ELR (cell line): ENCODE measurements at places on chromosomes 7 and 10.
A peak's percentile ranks its signal among the peaks of the same experiment; 100 is the strongest.

GRCh38 chr10:73509695-73510094 is 13.9 kb upstream of the PPP3CB start:
- no peak for DNase-seq

GRCh38 chr7:14148974-14149373 is 159.5 kb upstream of the ETV1 start:
- no peak for DNase-seq

- no peak for DNase-seq
Measured at GRCh38 chr10:79335094-79335469, 12.2 kb upstream of the PPIF start.

GRCh38 chr7:18408461-18408860 is 87.1 kb upstream of the HDAC9 start:
- peak; percentile 82 for DNase-seq

DNA sequence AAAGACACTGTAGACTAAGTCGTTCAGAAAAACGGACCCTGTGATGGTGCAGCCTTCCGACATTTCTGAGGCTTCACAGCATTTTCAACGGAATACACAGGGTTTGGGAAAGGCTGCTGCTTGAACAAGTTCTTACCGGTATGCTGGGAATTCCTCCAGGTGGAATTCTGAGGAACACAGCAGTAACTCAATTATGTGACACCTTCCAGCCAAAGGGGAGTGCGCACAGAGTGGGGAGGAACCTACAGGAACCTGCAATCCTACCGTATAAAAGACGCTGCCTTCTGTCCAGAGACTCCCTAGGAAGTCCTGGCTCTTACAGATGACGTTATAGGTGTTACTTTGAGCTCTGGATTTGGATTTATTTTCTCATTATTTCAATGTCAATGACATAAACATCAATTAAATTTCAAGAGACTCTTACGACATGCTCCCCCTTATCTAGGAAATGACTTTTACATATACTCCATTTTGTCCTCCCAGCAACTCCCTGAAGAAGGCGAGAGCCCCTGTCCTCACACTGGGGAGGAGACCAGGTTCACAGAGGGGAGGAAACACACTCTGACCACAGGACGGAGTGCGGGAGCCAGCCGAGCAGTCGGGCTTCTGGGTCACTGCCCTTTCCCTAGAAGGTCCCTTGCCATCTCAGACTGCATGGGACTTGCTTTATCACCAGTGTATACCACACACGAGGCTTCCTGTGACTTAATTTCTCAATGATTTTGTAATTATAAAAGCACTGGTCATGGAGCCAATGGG is 27.9 kb downstream of the VIPR2 start:
- DNase-seq = no peak

DNA sequence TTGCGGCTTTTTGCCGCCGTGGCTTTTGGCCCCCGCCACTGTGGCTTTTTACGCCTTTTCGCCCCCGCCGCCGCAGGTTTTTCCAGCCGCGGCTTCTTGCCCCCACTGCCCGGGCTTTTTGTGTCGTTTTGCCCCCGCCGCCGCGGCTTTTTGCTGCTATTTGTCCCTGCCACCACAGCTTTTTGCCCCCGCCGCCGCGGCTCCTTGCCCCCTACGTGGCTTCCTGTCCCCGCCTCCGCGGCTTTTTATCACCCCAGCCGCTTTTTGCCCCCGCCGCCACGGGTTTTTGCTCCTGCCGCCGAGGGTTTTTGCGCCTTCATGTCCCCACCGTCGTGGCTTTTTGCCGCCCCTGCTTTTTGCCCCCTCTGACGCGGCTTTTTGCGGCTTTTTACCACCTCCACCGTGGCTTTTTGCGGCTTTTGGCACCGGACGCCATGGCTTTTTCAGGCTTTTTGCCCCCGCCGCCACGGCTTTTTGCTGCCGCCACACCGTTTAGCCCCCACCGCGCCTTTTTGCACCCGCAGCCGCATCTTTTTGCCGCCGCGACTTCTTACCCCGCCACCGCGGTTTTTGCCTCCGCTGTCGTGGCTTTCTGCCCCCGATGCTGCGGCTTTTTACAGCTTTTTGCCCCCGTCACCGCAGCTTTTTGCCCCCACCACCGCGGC is 637.0 kb downstream of the ZNF716 start:
- no peak for DNase-seq

GRCh38 chr10:68318331-68319059 is 13.4 kb upstream of the HNRNPH3 start:
- no peak for DNase-seq

DNA sequence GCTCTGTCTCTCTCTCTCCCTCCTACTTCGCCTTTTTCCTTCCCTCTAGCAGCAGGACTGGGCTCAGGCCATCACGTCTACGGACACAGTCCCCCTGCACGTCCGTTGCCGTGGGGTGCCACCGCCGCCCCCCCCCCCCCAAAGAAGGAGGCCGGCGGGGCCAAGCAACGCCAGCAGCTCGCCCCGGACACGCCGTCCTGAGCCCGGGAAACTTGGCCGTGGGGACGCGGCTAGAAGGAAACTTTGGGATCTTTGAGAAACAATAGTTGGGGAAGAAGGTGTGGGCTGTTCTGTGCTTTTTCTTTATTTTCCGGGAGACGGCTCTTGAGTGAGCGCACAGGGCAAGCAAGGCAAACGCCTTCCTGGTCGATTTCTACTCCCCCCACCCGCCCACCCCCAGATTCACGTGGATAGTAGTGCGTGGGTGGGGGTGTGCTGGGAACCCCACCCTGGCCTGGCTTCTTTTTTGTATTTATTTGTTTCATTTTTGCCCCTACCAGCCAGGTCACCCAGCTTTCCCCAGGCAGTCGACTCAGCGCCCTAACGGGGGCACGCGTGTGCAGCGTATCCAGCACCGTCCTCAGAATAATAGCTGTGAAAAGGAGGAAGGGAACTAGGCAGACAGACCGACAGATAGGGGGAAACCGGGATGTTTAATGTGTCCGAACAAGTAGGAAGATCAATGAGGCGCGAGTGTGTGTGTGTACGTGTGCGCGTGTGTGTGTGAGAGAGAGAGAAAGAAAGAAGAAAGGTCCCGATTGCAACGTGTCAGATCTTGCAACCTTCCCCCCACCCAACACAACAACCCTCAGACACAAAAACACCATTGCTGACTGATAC is 1.4 kb downstream of the MXI1 start:
- peak; percentile 68 for DNase-seq

GRCh38 chr7:94088560-94088959 is 84.4 kb upstream of the BET1 start:
- DNase-seq = peak; percentile 6

DNA sequence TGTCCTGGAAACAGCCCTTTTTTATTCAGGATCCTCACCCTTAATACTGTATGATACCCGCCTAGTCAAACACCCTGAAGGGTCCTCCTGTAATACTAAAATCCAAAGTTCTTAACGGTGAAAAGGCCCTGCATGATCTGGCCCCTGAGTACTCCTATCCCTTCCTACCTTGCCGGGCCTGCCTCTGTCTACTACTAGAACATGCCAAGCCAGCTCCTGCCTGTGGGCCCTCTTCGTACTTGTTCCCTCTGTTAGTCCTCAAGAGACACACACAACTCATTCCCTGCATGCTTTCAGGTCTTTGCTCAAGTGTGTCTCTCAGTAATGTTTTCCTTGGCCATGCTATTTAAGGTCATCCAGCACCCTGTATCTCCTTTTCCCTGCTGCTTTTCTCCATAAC is 5.0 kb upstream of the WAPL start:
- no peak for DNase-seq

DNA sequence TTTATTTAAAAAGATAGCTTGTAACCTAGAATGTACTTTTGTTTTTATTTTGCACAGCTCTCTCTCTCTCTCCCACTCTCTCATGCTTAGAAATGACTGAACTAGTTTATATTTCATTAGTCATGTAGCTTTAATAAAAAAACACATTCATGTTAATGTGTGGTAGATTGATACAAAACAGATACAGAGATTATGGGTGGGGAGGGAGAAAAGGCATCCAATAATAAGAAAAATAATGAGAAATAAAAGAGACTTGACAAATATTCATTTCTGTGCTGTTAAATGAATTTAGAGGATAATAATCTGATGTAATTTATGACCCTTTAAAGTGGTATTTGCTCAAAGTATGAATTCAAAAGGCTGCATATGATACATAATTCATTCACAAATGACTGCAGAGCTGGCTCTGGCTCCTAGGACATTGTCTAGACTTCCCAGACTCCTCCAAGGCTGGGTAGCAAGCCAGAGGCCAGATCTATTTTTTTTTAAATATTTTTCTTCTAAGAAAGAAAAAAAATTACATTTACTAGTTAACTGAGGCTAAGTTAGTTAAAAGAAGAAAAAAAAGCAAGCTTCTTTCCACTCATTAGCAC is 105.7 kb upstream of the DNAJB12 start:
- DNase-seq = no peak

GRCh38 chr7:17516771-17517170 is 218.3 kb downstream of the AHR start:
- no peak for DNase-seq

DNA sequence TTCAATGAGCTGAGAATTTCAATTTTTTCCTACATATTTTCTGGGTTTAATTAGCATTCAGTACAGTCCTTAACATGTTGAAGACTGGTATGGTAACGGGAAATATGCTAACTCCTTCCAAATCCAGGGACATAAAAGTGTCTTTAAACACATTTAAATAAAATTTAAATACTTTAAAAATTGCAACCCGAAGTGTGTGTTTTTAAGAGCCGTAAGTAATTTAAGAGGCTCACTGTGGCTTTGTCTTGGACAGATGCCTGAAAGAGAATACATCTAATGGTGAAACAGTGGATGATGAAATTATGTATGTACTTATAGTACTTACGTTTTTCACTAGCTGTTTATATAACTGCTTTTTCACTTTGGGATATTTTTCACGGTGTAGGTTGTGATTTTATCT is 687.3 kb upstream of the CELF2 start:
- no peak for DNase-seq

GRCh38 chr7:16015981-16016380 is 329.5 kb upstream of the MEOX2 start:
- no peak for DNase-seq

- DNase-seq = no peak
Measured at GRCh38 chr10:128307820-128308219, 181.6 kb upstream of the MKI67 start.

DNA sequence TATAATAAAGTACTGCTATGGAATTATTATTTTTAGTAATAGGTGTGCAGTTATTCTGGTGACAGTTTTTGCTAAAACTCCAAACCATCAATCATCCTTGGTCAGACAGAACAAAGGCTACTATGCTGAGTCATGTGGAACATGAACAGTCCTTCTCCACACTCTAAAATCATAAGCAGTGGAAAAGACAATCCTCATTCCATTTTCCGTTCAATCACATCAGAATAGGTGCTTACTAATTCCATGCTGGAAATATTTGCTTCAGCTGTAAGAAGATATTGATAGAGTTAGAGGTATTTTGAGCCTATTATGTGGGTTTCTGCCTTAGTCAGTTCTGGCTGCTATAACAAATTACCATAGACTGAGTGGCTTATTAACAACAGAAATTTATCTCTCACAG is 82.9 kb downstream of the FAM13C start:
- DNase-seq = no peak
